Calu3 (cell line): ENCODE measurements at places on chromosomes 11 and 22.

- DNase-seq = no peak
These were observed 504.3 kb downstream of the FAM181B start for GRCh38 chr11:82229341-82229740.

GRCh38 chr11:95676308-95676707, 113.3 kb downstream of the FAM76B start:
- no peak for DNase-seq

DNA sequence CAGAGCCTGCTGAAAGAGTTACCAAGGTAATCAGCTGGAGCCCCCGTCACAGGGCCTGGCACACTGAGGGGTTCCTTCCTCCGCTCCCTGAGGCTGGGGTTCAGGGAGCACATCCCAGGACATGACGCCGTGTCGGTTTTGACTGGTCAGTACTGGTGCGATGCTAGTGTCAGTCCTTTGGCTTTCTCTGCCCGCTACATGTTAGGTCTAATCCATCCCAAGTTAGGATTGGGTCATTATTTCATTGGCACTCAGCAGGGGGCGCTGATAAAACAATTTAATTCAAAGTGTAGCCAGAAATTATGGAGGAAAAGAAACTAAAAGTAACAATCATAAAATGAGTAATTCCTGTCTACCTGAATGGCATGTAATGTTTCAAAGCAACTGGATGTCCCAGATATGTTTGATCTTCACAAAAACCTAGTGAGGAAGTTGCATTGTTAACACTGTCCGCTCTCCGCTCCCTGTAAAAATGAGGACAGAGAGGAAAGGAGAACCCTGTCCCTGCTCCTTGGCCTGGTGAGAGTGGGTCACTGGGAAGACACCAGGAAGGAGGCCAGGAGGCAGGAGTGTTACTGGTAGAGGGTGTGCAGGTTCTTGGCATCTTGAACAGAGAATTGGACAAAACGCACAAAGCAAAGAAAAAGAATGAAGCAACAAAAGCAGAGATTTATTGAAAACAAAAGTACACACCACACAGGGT, 27.1 kb downstream of the TSKU start:
- peak; percentile 63 for DNase-seq

DNA sequence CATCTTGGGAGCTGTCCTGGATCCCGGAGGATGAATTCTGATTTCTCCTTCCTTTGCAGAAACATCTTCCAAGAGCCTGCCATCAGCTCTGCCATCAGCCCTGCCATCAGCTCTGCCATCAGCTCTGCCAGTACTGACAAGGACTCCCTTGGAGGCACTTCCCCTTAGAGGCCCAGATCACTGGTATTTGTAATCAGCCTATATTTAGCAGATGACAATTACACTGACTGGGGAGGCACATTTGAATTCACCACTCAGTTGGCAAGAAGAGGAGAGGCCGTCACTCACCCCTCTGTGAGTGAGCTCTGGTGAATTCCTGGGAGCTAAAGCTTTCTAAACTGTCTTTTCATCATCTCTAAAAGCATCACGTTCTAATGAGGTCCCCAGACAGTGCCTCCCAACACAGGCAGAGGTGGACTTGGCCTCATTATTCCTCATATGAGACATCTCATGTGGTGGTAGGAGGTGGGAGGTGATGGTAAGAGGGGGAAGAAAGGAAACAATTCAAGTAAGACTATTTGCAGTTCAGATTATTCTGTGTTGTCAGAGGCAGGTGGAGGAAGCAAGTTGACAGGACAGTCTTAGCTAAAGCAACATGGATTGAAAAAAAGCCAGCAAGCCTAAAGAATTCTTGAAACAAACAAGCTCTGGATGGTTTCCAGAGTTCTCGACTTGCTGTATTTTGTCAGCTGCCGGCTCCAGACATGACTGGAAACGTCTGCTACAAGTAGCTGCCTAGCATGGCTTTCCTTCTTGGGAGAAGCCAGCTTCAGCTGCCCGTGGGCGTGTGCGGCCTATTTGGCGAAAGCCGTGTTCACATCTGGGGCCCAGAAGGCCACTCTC, 771.7 kb downstream of the TBC1D22A start:
- DNase-seq = no peak

DNA sequence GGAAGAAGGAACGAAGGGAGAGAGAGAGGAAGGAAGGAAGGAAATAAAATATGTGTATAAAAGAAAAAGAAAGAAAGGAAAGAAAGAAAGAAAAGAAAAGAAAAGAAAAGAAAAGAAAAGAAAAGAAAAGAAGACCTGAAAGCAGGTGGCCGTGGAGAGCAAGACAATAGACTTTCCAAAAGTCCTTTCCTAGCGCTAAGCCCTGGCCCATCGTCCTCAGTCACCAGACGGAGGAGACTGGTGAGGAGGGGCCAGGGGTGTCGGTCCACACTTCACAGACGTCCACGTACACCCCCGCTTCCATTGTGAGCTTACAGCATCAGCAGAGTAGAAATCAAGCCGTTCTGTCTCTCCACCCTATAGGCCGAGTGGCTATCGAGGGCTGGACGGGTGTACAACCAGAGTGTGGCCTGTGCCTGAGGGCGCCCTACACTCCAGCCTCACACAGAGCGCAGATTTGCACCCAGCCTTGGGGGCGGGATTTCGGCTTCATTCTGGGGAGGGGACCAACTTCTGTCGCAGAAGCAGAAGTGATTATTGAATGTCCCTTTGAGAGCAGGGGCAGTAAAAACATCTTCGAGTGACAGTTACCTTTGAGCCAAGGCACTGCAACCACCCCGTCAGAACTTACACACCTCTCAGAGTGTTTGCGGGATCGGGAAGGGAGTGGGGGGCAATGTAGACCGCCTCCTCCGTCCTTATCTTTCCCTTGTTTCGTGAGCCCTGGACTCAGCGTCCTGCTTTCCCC, 2.0 kb upstream of the BSX start:
- no peak for DNase-seq

GRCh38 chr11:81135570-81135969, 1598.1 kb downstream of the FAM181B start:
- no peak for DNase-seq

GRCh38 chr11:3134651-3135480, 30.2 kb downstream of the OSBPL5 start:
- DNase-seq = no peak

DNA sequence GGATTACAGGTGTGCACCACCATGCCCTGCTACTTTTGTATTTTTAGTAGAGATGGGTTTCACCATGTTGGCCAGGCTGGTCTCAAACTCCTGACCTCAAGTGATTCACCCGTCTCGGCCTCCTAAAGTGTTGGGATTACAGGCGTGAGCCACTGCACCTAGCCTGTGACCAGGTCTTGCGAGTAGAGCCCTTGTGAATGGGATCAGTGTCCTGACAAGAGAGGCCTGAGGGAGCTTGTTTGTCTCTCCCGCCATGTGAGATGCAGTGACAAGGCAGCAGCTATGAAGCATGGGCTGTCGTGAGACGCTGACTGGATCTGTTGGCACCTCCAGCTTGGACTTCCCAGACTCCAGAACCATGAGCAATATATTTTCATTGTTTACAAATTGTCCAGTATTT, 69.3 kb downstream of the LRRC32 start:
- DNase-seq = no peak

DNA sequence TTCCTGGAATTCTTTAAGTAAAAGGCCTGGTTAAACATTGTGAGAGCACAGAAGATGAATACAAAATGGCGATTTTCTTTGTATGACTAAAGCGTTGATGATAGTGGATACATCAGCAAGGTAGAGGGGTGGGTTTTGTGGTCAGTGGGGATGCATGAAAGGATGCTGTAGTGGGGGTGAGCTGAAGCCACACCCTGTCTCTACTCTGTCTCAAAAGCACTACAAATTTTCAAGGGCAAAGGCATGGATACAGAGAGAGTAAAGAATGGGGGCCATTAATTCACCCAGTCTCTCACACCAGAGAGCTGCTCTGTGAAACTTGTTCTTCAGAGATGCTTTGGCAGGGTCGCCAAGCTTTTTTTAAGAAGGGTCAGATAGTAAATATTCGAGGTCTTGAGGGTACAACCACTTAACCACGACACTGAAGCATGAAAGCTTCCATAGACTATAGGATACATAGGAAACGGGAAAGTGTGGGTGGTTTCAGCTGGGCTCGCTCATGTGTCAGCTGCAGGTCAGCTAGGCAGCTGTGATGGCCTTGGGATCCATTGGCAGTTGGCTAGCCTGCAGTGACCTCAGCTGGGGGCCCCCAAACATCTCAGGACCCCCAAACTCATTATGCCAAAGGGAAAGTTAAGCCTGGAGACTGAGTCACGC, 8.3 kb downstream of the TMEM138 start:
- no peak for DNase-seq
